ENCODE measurements at places on chromosomes 11 and 22. TPM values are rescaled to one million over a fixed set of nuclear protein-coding genes. Genes with fewer than 3 reads are reported as not detected.

DNA sequence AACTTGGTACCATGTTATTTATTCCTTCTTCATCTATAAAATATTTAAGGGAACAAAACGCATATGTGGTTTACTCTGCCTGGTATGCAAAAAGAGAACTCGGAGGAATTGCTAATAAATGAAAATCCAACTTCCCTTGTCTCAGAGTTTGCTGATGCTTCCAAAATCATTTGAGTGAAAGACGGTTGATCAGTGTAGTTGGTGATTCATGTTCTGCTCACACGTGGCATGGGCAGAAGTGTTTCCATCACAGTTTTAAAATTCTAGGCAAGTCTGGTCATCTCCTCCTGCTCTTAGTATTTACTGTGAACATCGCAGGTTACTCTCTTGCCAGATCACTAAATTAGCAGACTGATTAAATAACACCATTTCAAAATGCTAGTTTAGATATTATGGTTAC, 11.9 kb upstream of the PARVB start:
- H3K27ac ChIP-seq = no peak overlapping the region
- no peaks in the 10 kb centered on the region for H3K4me1 ChIP-seq

- no peak overlapping the region for H3K27ac ChIP-seq
- H3K4me3 ChIP-seq = no peak overlapping the region
- H3K36me3 ChIP-seq = no peaks in the 10 kb centered on the region
These were observed 57.6 kb upstream of the SEPTIN5 start for GRCh38 chr22:19656541-19657251.

DNA sequence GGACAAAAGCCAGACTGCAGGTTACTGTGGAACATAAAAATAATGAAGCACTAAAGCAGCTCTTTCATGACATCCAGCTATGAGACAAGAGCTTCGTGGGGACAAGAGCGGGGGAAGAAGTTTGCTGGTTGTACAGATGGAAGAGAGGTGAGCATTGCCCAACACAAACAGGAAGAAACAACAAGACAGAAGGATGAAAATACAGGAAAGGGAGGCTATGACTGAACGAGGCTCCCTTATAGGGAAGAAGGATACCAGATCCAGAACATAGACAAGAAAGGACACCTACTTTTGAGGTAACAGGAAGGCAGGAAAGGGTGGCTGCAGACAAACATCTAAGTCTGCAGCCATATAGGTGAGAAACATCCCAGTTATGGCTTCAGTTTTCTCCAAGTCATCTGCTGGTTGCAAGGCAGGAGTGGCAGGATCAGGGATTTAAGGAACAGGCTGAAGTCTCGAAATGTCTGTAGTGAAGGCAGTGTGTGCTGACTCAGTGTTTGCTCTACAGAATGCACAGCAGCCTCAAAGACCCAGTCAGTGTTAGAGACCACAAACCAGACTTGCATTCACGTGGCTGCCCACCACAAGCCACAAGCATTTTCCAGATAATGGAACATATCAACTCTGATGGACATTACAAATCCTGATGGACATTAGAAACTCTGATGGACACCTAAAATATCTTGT, 1.9 kb downstream of the CLTCL1 start:
- DNase-seq = no peak
- peaks cover 12% of the 10 kb centered on the region for H3K27me3 ChIP-seq
- peaks cover 27% of the 10 kb centered on the region for H3K4me1 ChIP-seq

ACTN3 gene
- not detected for total RNA-seq

DNA sequence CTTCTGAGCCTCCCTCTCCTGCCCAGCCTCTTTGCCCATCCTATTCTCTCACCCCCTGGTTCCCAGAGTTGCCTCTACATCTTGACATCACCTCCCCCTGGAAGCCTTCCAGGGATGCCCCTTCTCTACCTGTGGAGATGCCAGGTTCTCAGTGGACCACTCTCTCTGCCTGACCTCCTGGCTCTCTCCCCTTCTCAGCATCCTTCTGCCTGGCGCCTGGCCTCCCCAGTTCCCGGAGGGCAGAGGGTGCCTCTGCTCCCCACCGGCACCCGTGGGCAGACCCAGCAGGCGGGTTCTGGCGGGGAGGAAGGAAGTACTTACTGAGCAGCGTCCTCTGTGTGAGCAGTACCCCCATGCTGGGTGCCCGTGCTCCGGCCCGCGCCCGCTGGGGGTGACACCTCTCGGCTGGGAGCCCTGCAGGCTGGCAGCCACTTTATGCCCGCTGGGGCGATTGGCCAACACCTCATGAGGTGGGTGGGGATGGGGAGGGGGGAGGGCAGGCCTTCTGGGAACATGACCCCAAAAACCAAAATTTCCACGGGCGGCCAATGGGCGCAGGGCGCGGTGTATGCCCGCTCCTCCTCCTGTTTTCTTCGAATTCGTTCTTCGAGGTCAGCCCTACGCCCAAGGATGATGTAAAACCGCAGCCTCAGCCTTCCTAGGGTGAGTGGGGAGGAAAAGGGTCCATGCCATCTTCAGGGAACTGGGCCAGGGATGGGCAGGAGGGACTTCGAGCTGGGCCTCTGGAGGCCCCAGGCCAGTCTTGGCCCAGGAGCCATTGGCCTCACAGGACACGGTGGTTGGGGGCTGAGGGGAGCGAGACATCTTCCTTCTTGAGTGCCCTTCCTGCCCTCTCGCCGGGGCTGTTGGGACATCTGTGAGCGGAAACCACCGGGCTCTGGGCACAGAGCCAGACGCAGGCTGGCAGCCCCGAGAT, at the start of gene OSM:
TSS of gene OSM (minus strand) at position 407 of the 937 bp plus-strand sequence. CDS start at position 355, 52 bp downstream.
- no peaks in the 10 kb centered on the region for H3K36me3 ChIP-seq
- H3K4me3 ChIP-seq = peak within 1 kb of the TSS; percentile 94
- DNase-seq = peak; percentile 72

- no peak overlapping the region for H3K27ac ChIP-seq
- DNase-seq = no peak
- no peaks in the 10 kb centered on the region for H3K4me1 ChIP-seq
These were observed 11.5 kb downstream of the NPTXR start for GRCh38 chr22:38832005-38832978.

GRCh38 chr11:8863838-8864237, 47.2 kb upstream of the AKIP1 start:
- H3K27ac ChIP-seq = no peak overlapping the region
- no peak overlapping the region for H3K4me3 ChIP-seq
- H3K27me3 ChIP-seq = peaks cover 45% of the 10 kb centered on the region
- no peak for DNase-seq

DNA sequence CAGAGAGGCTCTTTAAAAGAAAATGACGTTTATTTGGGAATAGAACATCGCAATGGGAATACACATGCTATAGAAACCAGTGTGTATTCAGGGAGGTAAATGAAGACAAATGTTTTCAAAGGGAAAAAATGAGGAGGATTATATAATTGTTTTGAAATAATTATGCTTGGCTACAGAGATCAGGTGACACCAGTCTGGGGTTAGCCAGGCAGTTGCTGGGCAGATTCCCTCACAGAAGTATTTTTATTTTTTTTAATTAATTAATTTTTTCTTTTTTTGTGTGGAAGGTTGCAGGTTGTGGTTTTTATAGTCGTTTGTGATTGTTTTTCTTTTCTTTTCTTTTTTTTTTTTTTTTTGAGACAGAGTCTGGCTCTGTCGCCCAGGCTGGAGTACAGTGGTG, 5.6 kb upstream of the STARD10 start:
- H3K4me3 ChIP-seq = no peak overlapping the region
- H3K27ac ChIP-seq = no peak overlapping the region
- no peak for DNase-seq
- no peaks in the 10 kb centered on the region for H3K27me3 ChIP-seq
- peaks cover 5% of the 10 kb centered on the region for H3K4me1 ChIP-seq
- no peaks in the 10 kb centered on the region for H3K36me3 ChIP-seq

DNA sequence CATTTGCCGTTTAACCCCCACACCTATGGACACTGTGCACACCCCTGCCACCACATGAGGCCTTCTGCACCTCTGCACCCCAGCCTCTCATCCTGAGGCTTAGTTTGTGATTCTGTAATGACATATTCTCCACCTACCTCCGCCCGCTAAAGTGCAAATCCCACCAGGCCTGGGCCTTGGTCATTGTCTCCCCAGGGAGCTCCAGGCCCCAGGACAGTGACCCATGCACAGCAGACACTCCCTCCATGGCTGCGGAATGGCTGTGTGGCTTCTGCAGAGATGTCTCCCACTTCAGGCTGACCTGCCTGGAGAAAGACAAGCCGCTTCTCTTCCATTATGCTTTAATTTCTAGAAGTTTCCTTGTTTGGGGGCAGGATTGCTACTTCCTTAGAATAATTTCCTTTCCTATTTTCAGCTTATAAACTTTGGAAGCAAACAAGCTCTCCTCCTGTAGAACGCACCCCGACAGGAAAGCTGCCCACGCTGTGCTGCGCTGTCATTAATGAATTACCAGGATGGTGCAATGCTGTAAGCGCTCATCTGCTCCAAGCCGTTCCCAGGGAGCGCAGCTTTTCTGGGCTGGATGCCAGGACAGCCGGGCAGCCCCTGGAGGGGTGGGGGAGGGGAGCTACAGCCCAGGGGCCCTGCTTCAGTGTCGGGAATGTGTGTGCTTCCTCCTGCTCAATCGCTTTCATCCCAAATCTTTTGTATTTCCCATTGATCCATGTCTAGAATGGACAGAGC, 618.0 kb downstream of the BRD1 start:
- H3K27me3 ChIP-seq = peaks cover 5% of the 10 kb centered on the region
- H3K36me3 ChIP-seq = no peaks in the 10 kb centered on the region
- H3K4me1 ChIP-seq = no peaks in the 10 kb centered on the region
- DNase-seq = no peak

CATSPER1 gene
- not detected for total RNA-seq

MMP27 gene
- total RNA-seq = not detected

- peak; percentile 90 for DNase-seq
- no peaks in the 10 kb centered on the region for H3K36me3 ChIP-seq
- peaks cover 61% of the 10 kb centered on the region for H3K4me1 ChIP-seq
- no peaks in the 10 kb centered on the region for H3K27me3 ChIP-seq
- peak overlapping the region; percentile 77 for H3K4me3 ChIP-seq
These were observed 8.4 kb downstream of the FAM118A start for GRCh38 chr22:45318168-45318557.

JAML gene
- total RNA-seq = 161 TPM

GRCh38 chr22:24559471-24559870, 3.7 kb downstream of the SNRPD3 start:
- no peaks in the 10 kb centered on the region for H3K36me3 ChIP-seq
- no peak for DNase-seq
- no peaks in the 10 kb centered on the region for H3K27me3 ChIP-seq
- peak overlapping the region; percentile 6 for H3K4me3 ChIP-seq
- peaks cover 73% of the 10 kb centered on the region for H3K4me1 ChIP-seq
- no peak overlapping the region for H3K27ac ChIP-seq

DNA sequence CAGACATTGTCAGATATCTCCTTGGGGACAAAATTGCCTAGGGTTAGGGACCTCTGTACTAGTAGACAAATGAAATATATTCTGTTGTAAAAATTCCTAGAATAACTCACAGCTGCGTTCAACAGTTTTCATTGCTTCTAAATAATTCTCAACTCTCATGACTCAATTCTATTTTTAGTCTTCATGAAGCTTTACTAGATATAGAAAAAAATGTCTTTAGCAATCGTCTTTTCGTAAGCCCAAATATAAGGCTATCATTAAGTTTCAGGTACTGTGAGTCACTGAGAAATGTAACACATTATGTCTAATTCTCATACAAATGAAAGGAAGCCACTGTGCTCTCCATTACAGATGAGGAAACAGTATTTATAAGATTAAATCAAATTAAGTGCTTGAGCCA, 6.4 kb downstream of the MMP12 start:
- H3K4me1 ChIP-seq = no peaks in the 10 kb centered on the region
- H3K4me3 ChIP-seq = no peak overlapping the region
- no peak for DNase-seq
- no peaks in the 10 kb centered on the region for H3K36me3 ChIP-seq
- no peaks in the 10 kb centered on the region for H3K27me3 ChIP-seq

- H3K36me3 ChIP-seq = peaks cover 69% of the 10 kb centered on the region
- H3K27ac ChIP-seq = no peak overlapping the region
- H3K4me1 ChIP-seq = peaks cover 22% of the 10 kb centered on the region
- no peaks in the 10 kb centered on the region for H3K27me3 ChIP-seq
- H3K4me3 ChIP-seq = no peak overlapping the region
These were observed 6.0 kb downstream of the MRPL40 start for GRCh38 chr22:19438298-19438697.

MUC6 gene
- total RNA-seq = not detected

DNA sequence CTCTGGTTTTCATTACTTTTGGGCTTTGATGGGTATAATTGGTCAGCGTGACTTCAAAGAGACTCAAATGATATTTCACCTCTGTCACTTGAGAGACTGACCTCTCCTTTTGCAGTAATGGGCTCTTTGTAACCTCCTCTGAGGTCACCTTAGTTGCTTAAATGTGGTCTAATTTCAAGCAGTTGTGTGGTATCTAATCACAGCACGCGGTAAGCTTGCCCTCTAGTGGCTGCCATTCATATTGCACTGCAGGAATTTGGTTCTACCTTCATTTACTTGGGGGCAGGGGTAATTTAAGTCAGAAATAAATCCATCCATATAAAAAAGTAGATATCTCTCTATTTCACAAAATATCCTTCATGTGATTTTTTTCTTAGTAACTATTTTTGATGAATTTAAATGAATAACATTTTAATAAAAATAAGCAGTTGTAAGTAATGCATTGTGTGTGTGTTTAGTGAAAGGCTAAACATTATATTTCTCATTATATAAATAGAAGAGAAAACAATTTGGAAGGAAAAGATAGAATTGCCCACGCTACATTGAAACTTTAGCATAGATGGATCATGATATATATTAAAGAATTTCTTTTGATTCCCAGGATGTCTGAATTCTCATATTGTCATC, 55.0 kb upstream of the ANO3 start:
- no peak overlapping the region for H3K27ac ChIP-seq
- H3K4me3 ChIP-seq = no peak overlapping the region
- no peaks in the 10 kb centered on the region for H3K36me3 ChIP-seq

GRCh38 chr11:63958008-63958407, 16.4 kb upstream of the COX8A start:
- H3K27ac ChIP-seq = peak overlapping the region; percentile 55
- no peak for DNase-seq
- H3K4me3 ChIP-seq = no peak overlapping the region
- H3K4me1 ChIP-seq = peaks cover 22% of the 10 kb centered on the region

TPH1 gene
- total RNA-seq = 0.52 TPM

DNA sequence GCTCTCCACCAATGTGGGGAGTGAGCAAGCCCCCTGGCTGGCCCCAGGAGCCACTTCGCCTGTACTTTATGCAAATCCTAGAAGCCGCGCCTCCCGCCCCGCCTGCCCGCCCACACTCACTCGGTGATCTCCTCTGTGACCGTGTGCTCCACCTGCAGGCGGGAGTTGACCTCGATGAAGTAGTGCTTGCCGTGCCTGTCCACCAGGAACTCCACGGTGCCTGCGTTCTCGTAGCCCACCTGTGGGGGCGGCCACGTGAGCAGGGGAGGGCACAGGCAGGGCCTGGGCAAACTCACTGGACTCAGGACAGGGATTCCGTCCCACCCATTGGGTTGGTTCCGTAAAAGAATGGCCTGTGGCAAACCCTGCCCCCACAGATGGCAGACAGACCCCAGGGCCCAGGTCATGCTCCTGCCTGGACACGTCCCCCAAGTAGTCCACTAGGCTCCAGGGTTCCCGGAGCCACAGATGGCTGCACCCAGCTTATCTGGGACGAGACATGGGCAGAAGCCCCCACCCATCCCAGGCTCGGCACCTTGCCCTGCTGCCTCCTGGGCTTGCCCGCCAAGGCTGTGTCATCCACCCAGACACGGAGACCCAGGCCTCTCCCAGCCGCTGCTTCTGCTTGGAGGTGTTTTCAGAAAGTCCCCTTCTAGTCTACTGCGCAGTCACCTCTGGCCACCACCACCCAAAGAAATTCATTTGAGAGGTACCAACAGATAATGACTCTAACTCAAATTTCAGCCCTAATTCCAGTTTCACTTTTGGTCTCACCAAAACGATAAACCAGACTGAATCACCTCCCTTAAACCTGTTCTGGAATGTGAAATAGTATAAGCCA, 12.1 kb downstream of the LRFN4 start:
- no peaks in the 10 kb centered on the region for H3K36me3 ChIP-seq
- H3K4me3 ChIP-seq = no peak overlapping the region
- peaks cover 10% of the 10 kb centered on the region for H3K4me1 ChIP-seq

PDE3B gene
- 240 TPM for total RNA-seq

Measured in naive thymus-derived CD8-positive, alpha-beta T cell (primary cell).